Activated gamma-delta T cell treated with anti-CD3 and anti-CD28 coated beads, Interleukin-2, amount 50 U/mL, for 16 hours (primary cell): ENCODE measurements at places on chromosomes 16 and 17.

DNA sequence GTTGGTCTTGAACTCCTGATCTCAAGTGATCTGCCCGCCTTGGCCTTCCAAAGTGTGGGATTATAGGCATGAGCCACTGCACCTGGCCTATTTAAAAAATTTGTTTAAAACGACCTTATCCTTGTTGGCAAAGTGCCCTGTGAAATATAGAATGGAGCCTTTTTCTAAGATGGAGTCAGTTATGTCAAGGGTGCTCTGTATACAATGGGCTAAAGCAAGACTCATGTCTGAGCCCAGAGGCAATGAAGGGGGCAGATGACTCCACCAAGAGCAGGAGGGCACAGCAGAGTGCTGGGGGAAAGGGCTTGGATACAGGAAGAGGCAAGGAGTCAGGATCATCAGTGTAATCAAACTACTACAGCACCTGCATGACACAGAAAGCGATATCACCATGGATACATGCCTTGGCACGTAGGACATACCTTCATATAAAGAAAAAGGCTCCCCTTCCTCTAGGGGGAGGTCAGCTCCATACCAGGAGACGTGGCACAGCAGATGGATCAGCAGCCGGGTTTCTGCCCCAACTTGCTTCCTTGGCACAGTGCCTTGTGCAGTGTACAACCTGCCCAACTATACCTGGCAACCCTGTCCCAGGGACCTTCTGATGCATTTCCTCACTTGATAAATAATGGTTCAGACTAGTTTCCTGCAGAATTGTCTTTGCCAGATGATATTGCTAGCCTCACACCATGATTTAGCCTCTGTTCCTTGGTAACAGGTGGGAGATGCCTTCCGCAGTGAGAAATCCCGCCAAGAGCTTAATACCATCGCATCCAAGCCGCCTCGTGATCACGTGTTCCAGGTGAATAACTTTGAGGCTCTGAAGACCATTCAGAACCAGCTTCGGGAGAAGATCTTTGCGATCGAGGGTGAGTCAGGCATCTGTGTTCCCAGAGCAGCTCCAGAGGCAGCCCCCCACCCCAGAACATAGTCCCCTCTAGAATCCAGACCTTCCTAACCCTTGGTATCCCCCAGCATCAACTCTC is 15.3 kb downstream of the ITGAM start:
- no peak for DNase-seq

DNA sequence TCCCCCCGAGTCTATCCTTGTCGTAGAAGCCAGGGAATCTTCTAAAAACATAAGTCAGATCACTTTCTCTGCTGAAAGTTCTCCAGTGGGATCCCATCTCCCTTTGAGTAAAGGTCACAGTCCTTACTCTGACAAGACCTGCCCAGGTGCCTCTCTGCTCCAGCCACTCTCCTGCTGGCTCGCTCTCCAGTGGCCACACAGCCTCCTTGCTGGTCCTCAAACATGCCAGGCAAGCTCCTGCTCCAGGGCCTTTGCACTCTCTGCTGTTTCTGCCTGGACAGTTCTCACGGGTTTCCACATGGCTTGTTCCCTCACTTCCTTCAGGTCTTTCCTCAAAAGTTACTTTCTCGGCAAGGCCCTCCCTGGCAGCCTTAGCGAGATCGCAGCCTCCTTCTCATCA is 3.4 kb downstream of the B9D1 start:
- DNase-seq: no peak

DNA sequence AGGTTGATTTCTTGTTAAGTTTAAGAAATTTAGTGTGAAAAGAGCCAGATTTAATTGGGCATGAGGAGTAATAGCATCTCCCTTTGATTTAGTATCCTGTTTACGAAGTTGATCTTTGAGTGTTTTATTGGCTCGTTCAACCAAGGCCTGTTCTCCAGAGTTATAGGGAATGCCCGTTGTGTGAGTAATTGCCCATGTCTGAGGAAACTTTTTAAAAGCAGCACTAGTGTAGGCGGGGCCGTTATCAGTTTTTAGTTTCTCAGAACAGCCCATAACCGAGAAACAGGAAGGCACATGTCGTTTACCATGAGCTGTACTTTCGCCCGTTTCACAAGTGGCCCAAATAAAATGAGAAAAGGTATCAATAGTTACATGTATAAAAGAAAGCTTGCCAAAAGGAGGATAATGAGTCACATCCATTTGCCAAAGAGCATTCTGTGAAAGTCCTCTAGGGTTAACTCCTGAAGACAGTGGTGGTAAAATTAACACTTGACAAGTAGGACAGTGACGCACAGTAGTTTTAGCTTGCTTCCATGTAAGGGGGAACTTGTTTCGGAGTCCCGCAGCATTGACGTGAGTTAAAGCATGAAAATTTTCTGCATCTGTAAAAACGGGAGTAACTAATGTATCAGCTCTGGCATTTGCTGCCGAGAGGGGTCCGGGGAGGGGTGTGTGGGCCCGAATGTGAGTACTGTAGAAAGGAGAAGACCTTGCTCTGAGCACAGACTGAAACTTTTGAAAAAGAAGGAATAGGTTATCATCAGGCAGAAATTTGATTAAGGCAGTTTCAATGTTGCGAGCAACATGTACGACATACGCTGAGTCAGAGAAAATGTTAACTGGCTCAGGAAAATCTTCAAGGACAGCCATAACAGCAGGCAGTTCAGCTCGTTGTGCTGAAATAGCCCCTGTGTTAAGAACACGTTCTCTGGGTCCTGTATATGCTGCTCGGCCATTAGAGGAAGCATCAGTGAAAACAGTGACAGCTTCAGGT is 18.5 kb upstream of the KCTD5 start:
- DNase-seq: no peak

- DNase-seq: peak; percentile 1
Measured at GRCh38 chr17:39400547-39401411, 647 bp downstream of the FBXL20 start.

GRCh38 chr16:30369938-30370455 is 297 bp downstream of the TBC1D10B start:
- no peak for DNase-seq

- DNase-seq: no peak
Measured at GRCh38 chr17:44044071-44044470, 22.4 kb downstream of the LSM12 start.

GRCh38 chr16:85330694-85331188 is 218.5 kb upstream of the CIBAR2 start:
- DNase-seq: no peak
